ENCODE measurements at places on chromosomes 6 and 20. TPM values are rescaled to one million over a fixed set of nuclear protein-coding genes. Genes with fewer than 3 reads are reported as not detected.

LAMA2 gene
- total RNA-seq: 0.44 TPM

FGD2 gene
- 1.4 TPM for total RNA-seq

MAFB gene
- 2.6 TPM for total RNA-seq

POPDC3 gene
- not detected for total RNA-seq

EFCAB8 gene
- total RNA-seq: 1.5 TPM

GSTA4 gene
- total RNA-seq: not detected

KIF6 gene
- not detected for total RNA-seq

HLA-DQA2 gene
- not detected for total RNA-seq

RBPJL gene
- total RNA-seq: not detected

- no peak overlapping the region for H3K4me3 ChIP-seq
- no peaks in the 10 kb centered on the region for H3K4me1 ChIP-seq
Measured at GRCh38 chr6:124557873-124558272, 404.4 kb upstream of the RNF217 start.

DNA sequence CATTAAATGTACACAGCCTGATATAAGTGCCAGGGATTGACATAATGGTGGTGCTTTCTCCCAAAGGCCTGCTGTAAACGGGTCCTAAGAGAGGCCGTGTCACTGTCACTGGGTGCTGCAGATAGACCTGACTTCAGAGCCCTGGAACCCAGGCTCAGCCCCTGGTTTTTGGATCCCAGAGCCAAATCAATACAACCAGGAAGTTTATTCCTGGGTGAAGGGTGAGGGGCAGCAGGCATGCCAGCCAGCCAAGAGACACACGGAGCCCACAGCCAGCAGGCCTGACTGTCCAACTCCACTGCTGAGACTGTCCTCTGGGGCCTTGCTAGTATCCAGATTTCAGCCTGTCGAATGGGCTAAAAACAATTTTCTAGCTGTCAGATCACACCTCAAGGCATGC lies 12.8 kb upstream of the ARMC12 start:
- H3K4me1 ChIP-seq: peaks cover 75% of the 10 kb centered on the region
- H3K4me3 ChIP-seq: no peak overlapping the region
- no peaks in the 10 kb centered on the region for H3K36me3 ChIP-seq

DNA sequence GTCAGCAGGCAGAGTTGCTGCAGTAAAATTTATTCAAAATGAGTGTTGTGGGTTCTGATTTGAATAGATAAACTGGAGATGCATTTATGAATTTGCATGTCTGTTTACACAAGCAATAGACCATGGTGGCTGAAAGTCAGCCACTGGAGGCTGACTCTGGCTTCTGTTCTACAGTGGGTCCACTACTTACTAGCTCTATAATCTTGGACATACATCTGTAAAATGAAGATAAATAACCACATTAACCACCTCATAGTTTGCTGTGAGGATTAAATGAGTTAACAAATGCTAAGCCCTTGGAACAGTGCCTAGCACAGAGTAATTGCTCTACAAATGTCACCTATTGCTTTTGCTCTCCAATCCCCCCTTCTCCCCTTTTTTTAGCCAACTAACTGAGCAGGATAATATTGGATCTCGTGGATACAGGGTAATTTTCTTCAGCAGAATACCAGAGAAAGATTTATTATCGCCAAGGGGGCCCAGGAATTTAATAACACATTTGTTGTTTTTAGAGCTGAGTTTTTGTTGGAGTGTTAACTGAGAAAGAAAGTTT lies 1.4 kb upstream of the PM20D2 start:
- peaks cover 20% of the 10 kb centered on the region for H3K4me1 ChIP-seq
- H3K36me3 ChIP-seq: no peaks in the 10 kb centered on the region
- DNase-seq: no peak
- H3K27ac ChIP-seq: no peak overlapping the region
- no peak overlapping the region for H3K4me3 ChIP-seq

DNA sequence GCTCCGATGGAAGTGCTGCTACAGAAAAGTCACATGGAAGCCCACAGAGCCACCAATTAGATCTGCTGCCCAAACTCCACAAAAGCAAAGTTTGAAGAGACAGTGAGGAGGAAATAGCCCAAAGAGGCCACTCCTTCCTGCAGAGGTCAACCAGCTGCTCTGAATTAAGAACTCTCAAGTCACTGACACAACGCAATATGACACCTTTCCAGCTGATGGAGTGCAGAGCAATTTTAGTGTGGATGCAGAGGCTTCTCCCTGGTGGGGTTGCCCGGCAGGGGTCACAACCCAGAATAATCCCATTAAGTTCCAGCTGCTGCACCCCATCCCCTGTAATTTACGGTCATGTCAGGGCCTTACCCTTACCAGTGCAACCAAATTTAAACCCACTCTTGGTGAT lies 361.9 kb upstream of the JARID2 start:
- no peaks in the 10 kb centered on the region for H3K4me1 ChIP-seq
- H3K27me3 ChIP-seq: no peaks in the 10 kb centered on the region
- no peaks in the 10 kb centered on the region for H3K36me3 ChIP-seq
- no peak overlapping the region for H3K4me3 ChIP-seq

- H3K27ac ChIP-seq: no peak overlapping the region
- H3K36me3 ChIP-seq: no peaks in the 10 kb centered on the region
- H3K27me3 ChIP-seq: no peaks in the 10 kb centered on the region
Measured at GRCh38 chr6:252775-253535, 39.3 kb upstream of the DUSP22 start.

- H3K4me1 ChIP-seq: no peaks in the 10 kb centered on the region
- no peak overlapping the region for H3K27ac ChIP-seq
- no peaks in the 10 kb centered on the region for H3K27me3 ChIP-seq
- no peaks in the 10 kb centered on the region for H3K36me3 ChIP-seq
Measured at GRCh38 chr6:127460465-127460864, 1.3 kb upstream of the KIAA0408 start.

DNA sequence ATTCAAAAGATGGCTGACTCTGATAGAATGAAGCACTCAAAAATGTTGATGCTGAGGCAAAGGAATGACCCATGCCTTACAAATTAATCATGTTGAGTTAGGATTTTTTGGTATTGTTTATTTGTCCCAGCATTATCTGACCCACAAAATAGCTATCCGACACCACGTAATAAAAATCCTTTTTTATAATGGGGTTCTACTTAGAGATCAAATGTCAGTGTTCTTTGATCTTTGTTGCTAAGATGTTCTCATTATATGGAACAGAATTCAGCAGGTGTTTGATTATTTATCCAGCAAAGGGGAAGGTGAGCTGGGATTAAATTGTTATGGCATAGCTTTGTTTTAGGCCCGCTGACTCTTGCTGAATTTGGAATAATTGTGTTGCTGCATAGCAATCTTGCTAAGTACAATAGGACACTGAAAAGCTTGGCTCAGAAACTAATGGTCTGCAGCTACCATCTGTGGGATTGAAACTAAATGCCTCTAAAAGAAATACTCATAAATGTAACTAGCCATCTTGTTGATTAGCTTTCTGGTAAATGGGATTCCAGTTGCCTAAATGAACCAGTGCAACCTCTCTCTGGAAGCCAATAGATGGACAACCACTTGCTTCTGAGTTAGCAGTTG lies 180.2 kb upstream of the HDAC2 start:
- H3K36me3 ChIP-seq: no peaks in the 10 kb centered on the region
- no peak overlapping the region for H3K27ac ChIP-seq
- no peaks in the 10 kb centered on the region for H3K4me1 ChIP-seq
- no peak for DNase-seq

GRCh38 chr6:130362128-130362527 lies 3.7 kb upstream of the TMEM200A start:
- no peaks in the 10 kb centered on the region for H3K27me3 ChIP-seq
- H3K4me1 ChIP-seq: peaks cover 18% of the 10 kb centered on the region
- DNase-seq: no peak
- H3K4me3 ChIP-seq: no peak overlapping the region

GRCh38 chr6:77326029-77326428 lies 137.3 kb downstream of the HTR1B start:
- no peaks in the 10 kb centered on the region for H3K36me3 ChIP-seq
- no peaks in the 10 kb centered on the region for H3K4me1 ChIP-seq
- no peaks in the 10 kb centered on the region for H3K27me3 ChIP-seq
- no peak overlapping the region for H3K4me3 ChIP-seq

DNA sequence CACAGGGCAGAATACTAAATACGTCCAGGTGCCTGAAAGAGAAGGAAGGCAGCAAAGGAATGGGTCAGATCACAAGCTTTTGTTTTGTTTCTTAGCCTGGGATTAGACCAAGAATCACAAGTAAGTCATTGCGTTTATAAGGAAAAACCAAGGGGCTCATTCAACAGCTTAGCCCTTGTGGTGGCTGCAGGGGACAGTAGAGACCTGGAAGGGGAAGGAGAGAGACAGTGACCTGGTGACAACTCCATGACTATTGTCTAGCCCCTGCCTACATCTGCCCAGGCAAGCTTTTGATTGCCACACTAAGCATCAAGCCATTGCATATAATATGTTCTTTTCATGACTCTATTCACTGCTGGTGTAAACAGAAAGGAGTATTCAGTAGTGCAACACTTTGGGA lies 30.2 kb upstream of the TBC1D7 start:
- no peaks in the 10 kb centered on the region for H3K36me3 ChIP-seq
- H3K27ac ChIP-seq: no peak overlapping the region
- no peak overlapping the region for H3K4me3 ChIP-seq
- no peaks in the 10 kb centered on the region for H3K27me3 ChIP-seq
- no peak for DNase-seq

DNA sequence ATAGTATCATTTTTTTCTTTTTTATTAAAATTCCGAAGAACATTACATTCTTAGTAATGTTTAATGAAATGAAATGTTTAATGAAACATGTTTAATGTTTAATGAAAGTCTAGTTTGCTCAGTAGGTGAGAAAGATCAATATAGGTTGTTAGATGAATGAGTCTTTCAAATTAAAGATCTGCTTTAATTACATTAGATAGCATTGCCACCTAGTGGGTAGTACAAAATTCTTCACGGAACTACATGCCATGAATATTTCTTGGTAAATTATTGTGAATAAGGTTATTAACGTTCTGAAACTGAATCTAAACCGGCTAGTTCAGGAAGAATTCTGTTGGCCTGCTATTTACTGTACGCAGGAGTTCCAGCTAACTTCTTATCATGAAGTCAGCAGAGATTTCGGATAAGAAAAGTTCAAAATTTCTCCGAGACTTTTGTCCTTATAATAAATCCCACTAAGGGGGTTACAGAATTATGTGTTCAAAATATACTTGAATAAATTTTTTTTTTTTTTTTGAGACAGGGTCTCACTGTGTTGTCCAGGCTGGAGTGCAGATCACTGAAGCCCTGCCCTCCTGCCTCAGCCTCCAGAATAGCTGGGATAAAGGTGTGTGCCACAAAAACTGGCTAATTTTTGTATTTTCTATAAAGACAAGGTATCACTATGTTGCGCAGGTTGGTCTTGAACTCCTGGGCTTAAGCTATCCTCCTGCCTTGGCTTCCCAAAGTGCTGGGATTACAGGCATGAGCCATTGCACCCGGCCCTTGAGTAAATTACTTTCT lies 7.9 kb upstream of the GMNN start:
- H3K27me3 ChIP-seq: no peaks in the 10 kb centered on the region
- no peaks in the 10 kb centered on the region for H3K4me1 ChIP-seq
- H3K27ac ChIP-seq: no peak overlapping the region
- H3K36me3 ChIP-seq: no peaks in the 10 kb centered on the region
- H3K4me3 ChIP-seq: no peak overlapping the region
- peak; percentile 39 for DNase-seq

DNA sequence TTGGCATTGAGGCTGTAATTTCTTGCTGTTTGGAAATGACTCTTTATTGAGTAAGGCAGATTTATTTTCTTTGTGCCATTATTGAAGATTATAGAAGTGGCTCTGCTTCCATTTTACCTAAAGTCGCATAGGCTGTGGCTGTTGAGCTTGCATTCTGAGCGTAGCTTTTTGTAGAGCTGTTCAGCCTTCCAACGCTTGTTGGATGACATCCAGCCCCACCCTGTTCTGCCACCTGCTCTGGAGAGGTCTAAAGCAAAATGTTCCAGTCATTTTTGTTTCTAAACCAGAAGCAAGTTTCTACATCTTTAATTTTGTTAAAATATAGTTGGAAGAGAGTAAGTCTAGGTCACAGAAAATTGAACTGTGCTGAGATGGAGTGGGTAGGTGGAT lies 24.4 kb downstream of the UST start:
- no peaks in the 10 kb centered on the region for H3K27me3 ChIP-seq
- H3K4me1 ChIP-seq: peaks cover 41% of the 10 kb centered on the region
- no peak overlapping the region for H3K27ac ChIP-seq
- no peaks in the 10 kb centered on the region for H3K36me3 ChIP-seq
- no peak overlapping the region for H3K4me3 ChIP-seq

DNA sequence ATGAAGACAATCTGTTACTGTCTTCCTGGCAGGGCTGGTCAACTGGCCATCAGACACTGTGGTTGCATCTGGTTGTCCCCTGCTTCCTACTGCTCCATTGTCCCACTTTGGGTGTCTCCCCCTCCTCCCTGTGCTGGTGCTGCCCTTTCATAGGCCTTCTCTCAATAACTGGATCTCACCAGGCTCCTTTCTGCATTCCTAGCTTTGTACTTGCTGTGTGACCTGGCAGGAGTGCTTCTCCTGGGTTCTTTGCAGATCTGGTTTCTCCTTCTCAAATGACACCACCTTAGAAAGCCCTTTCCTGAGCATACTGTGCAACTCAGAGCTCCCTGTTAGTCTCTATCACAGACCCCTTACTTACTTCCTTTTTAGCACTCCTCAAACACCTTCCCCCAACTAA lies 223.0 kb downstream of the BCKDHB start:
- H3K27ac ChIP-seq: no peak overlapping the region
- no peak for DNase-seq
- H3K27me3 ChIP-seq: no peaks in the 10 kb centered on the region
- no peak overlapping the region for H3K4me3 ChIP-seq
- H3K4me1 ChIP-seq: no peaks in the 10 kb centered on the region

- no peaks in the 10 kb centered on the region for H3K27me3 ChIP-seq
- H3K4me3 ChIP-seq: no peak overlapping the region
- H3K36me3 ChIP-seq: no peaks in the 10 kb centered on the region
- H3K27ac ChIP-seq: no peak overlapping the region
- H3K4me1 ChIP-seq: no peaks in the 10 kb centered on the region
Measured at GRCh38 chr6:110265273-110265672, 85.0 kb downstream of the CDC40 start.

- H3K4me1 ChIP-seq: no peaks in the 10 kb centered on the region
- peak; percentile 10 for DNase-seq
- no peak overlapping the region for H3K4me3 ChIP-seq
- no peaks in the 10 kb centered on the region for H3K36me3 ChIP-seq
- no peaks in the 10 kb centered on the region for H3K27me3 ChIP-seq
Measured at GRCh38 chr6:122033564-122034181, 365.8 kb upstream of the HSF2 start.

GRCh38 chr20:17808357-17808756 lies 108.6 kb downstream of the BANF2 start:
- no peaks in the 10 kb centered on the region for H3K27me3 ChIP-seq
- H3K36me3 ChIP-seq: no peaks in the 10 kb centered on the region
- no peaks in the 10 kb centered on the region for H3K4me1 ChIP-seq
- no peak overlapping the region for H3K4me3 ChIP-seq

GRCh38 chr20:56795492-56795891 lies 166.4 kb downstream of the TFAP2C start:
- H3K27ac ChIP-seq: no peak overlapping the region
- H3K4me3 ChIP-seq: no peak overlapping the region
- H3K36me3 ChIP-seq: no peaks in the 10 kb centered on the region

GRCh38 chr6:1242446-1242845 lies 69.5 kb upstream of the FOXQ1 start:
- no peaks in the 10 kb centered on the region for H3K27me3 ChIP-seq
- H3K27ac ChIP-seq: no peak overlapping the region
- no peaks in the 10 kb centered on the region for H3K36me3 ChIP-seq
- H3K4me3 ChIP-seq: no peak overlapping the region
- DNase-seq: no peak

- peak overlapping the region; percentile 12 for H3K27ac ChIP-seq
- peaks cover 77% of the 10 kb centered on the region for H3K27me3 ChIP-seq
- no peaks in the 10 kb centered on the region for H3K36me3 ChIP-seq
- no peak for DNase-seq
- peak overlapping the region; percentile 62 for H3K4me3 ChIP-seq
Measured at GRCh38 chr20:21101453-21101931, 4.7 kb downstream of the LINC00237 start.
